ENCODE measurements at places on chromosomes 5 and 9. TPM values are rescaled to one million over a fixed set of nuclear protein-coding genes. Genes with fewer than 3 reads are reported as not detected.

- peak; percentile 82 for DNase-seq
Observed at GRCh38 chr5:58462154-58462553, 2.3 kb upstream of the PLK2 start.

DNA sequence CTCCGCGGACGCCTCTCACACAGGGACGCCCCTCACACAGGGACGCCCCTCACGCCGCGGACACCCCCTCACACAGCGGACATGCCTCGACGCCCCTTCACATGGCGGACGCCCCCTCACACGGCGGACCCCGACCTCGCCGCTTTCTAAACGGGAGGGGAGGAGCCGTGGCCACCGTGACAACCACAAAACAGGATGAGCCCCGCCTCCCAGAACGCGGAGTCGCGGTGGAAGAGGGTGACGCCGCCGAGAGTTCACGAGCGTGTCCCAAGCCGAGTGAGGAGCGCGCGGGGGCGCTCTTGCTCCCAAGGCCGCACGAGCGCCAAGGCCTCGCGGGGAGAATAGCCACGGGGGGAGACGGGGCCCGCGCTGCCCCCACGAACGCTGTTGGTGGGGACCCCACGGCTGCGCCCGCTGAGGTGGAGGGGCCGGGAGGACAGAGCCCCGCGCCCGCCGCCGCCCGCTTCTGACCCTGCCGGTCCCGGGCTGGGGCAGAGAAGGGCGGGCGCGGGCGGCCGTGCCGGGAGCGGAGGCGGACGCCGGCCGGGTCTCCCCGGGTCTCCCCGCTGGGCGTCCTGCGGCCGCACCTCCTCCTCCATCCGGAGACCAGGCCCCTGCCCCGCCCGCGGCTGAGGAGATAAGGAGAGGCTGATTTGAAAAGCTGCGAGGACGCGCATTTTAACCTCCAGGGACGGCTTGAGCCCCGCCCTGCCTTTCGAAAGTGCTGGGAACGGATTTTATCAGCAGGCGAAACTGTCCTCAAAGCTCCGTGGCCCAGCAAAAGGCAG lies 3.9 kb upstream of the NKD2 start:
- no peak for DNase-seq

The HEMGN gene
- total RNA-seq: not detected

- no peak for DNase-seq
Observed at GRCh38 chr5:79803007-79803406, 113.4 kb downstream of the CMYA5 start.

DNA sequence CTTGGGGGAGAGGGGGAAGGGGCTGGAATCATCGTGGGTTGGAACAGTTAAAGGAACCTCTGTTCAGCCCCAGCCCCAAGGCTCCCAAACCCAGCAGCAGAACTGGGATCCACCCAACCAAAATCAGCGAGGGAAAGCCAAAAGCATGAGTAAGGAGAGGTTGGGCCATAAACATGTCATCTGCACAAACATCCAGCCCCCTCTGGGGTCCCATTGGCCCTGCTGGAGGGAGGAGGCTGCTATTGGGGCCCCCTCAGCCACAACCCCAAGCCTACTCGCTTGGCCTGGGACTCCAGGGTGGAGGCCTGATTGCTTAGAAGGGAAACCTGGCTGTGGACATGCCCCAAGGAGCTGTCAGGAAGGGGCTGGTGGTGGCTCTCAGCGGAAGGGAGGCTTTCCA lies 154.9 kb downstream of the FGF18 start:
- DNase-seq: no peak

DNA sequence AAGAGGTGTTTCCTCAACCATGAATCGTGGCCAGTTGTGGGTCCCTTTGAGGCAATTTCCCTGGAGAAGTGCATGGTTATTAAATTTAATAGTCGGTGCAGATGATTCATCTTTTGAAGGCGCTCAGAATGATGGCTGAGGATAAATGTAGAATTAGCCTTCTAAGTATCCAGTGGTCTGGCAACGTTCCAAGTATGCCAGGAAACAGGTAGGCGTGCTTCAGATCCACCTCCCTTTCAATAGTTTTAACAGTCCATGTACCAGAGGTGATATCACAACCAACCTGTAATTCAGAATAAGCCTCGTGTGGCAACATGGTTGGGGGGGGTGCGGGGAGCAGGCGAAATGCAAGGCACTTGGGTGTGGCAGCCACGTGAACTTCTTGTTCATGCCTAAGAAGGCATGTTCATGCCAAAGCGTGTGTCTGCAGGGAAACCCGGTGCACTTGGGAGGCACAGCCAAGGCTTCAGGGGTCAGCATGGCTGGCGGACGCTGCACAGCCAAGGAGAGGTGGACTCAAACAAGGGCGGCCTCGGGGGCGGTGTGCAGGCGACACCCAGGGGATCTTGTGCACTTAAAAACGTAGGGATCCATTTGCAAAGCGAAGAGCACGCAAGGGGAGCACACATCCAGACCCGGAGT lies 5.2 kb upstream of the NKD2 start:
- DNase-seq: peak; percentile 95

DNA sequence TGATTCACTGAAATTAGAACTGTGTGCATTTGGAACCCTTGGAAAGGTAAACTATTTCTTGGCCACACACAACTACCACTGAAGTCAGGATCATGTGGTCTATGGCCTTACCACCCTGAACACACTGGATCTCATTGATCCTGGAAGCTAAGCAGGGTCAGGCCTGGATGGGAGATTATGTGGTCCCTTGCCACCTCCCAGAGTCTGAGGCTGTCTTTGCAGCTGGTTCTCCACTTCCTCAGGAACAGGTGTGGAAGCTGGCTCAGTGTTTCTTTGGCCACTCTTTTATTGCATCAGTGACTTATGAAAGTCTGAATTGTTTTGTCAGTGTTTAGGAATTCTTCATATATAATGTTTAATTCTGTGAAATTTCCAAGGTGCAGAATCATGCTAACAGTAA lies 89.2 kb downstream of the TEK start:
- peak; percentile 23 for DNase-seq

The FGD3 gene
- total RNA-seq: 0.67 TPM

DNA sequence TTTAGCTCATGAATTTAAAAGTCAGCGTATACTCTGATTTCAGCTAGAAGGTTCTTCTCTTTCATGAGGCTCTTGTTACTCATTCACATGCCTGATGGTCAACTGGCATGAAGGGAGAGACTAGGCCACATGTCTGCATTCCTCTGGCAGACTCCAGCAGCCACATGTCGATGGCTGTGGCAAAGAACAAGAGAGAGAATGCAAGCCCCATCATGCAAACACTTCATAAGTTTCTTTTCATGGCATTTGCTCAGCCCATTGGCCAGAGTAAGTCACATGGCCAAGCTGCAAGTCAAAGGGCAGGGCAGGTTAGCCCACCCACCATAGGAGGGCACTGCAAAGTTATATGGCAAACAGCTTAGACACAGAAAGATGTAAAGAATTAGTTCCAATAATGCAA lies 5.4 kb downstream of the KCNV2 start:
- peak; percentile 88 for DNase-seq

DNA sequence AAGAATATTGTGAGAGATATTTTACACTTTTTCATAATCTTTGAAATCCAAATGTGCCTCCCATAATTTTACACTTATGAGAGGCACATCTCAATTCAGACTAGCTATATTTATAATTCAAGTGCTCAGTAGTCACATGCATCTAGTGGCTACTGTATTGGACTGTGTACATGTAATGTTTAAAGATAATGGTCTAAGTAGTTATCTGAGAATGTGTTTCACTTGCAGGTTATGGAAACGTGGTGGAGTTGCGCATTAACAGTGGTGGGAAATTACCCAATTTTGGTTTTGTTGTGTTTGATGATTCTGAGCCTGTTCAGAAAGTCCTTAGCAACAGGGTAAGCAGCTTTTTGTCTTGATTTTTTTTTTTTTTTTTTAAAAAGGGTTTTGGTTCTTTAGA lies 28.8 kb downstream of the G3BP1 start:
- DNase-seq: no peak

GRCh38 chr5:87411973-87412629 lies 629 bp downstream of the CCNH start:
- DNase-seq: peak; percentile 40

DNA sequence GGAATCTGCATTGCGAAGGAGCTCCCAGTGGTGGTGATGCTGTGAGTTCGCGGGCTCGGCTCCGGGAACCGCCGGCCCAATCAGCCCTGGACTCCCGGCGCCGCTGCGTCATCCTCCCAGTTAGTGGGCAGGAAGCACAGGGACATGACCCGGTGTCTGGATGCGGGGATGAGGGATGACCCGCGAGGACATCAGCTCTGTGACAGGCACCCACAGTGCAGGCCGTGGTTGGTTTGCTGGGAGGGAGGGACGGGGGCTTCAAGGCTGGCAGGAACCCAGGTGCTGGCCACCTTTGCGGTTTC lies 996 bp downstream of the NXNL2 start:
- no peak for DNase-seq

- no peak for DNase-seq
Observed at GRCh38 chr9:5624655-5625054, 4.3 kb upstream of the RIC1 start.

GRCh38 chr5:161697001-161697400 lies 11.5 kb downstream of the GABRA6 start:
- no peak for DNase-seq

The F2RL2 gene
- total RNA-seq: 0.17 TPM

- no peak for DNase-seq
Observed at GRCh38 chr5:90022002-90022710, 387.4 kb downstream of the CETN3 start.

The LRRC19 gene
- total RNA-seq: not detected

GRCh38 chr9:95125652-95126051 lies 191.9 kb downstream of the FANCC start:
- DNase-seq: no peak

DNA sequence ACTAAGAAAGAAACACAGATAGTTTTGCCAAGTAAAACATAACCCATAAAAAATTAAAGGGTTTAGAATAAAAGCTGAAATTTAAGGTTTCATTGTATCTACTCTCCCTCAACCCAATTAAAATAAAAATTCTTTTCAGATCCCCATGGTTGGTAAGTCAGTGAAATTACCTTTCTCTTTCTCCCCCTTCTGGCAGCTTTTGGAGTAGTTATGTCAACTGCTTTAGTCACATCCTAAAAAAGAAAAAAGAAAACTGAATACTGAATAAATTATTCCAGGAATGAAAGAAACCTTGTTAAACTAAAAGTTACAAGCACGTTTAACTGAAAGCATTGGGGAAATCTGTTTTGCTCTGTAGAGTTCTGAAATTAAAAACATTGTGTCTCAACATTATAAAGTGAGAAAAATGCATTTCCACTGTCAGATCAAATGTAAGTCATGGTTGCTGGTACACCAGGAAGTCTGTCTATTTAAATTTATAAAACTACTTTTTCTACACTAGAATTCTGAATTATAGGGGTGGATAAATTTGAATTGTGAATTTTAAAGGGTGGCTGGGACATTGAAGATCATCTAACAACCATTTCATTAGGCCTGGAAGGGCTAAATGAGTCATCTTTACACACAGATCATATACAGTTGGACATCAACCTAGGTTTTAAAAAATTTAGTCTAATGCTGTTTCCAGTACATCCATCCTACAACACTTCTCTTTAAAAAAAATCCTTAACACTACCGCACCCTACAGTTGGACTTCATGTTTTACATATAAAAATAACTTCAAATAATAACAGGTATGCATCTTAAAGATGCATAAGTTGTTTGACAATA lies 24.7 kb downstream of the PSIP1 start:
- peak; percentile 6 for DNase-seq

The CDH6 gene
- not detected for total RNA-seq

DNA sequence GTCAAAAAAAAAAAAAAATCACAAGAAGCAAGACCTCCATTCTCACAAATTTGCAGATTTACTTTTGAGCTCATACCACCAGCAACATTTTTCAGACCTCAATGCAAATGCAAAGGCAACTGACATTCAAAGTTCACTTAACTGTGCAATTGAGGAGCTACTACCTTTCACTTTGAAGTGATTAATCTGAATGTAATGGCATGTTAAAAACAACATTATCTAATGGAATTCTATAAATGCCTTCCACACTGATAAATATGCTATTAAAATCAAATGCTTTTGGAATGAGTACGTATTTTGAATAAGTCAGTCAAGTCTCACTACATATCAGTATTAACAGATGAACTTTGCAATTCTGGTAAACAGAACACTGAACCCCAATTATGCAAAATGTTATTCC lies 32.3 kb downstream of the UBQLN1 start:
- no peak for DNase-seq

The LURAP1L gene
- total RNA-seq: 126 TPM

The OBP2B gene
- total RNA-seq: not detected

GRCh38 chr9:125479846-125480615 lies 218.4 kb downstream of the GAPVD1 start:
- DNase-seq: no peak

DNA sequence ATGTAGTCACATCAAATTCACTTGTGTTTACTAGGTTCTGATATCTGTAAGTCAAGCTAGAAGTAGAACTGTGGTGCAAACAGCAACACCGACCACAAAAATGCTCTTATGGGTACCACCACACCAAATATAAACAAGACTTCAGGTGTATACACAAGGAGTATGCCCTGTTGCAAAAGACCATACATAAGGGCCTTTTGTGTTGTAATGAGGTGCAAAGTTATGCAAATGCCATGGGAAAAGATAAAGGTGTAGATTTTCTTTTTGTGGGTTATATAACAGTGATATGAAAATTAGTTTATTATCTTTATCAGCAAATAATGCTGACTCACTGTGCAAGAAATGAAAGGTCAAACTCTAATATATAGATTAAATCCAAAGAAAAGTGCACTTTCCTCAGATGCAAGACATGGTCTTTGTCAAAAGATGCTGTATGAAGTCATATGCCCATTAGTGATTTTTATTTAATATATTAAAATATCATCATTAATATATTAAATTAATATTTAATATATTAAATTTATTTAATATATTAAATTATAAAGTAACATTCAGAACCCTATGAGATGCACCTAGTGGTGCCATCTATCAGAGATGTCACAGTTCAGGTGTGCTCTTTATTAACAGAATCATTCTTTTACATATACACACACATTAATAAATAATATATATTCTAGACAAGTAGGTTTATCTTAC lies 26.7 kb upstream of the ALDH1A1 start:
- DNase-seq: peak; percentile 56

The SCAMP1 gene
- 48.8 TPM for total RNA-seq
